ENCODE measurements at places on chromosomes 5 and 9.

DNA sequence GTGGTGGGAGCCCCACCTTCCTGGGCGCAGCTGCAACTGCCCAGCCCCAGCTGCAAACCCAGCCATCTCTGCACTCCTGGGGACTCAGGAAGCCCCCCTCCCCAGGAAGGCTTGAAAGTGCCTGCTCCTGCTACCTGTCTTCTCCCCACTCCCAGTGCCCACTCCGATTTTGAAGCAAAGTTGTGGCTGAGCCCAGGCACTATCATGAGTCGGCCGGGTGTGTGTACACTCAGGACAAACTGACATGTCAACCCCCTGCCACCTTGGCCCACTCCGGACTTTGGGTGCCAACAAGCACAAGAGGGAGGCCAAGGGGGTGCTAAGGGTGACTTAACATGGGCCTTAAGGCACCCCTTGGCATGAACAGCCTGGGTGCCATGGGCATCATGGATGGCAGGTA lies 325.5 kb upstream of the PTGER4 start:
- DNase-seq: no peak

DNA sequence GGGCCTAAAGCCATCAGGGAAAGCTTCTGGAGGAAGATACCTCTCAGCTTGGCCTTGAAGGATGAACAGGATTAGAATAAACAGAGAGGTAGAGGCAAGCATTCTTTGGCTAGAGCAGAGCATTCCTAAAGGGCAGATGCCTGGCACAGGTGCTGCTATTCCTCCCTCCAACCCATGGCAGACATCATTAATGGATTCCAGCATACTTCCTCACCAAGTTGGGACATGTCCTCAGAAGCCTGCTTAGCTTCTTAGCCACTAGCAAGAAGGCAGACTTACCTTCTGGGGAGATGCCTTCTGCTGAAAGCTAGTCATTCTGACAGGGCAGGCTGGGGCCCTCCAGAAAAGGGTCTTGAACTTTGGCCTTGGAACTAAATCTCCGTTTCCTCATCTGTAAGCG lies 122.0 kb downstream of the RGS3 start:
- DNase-seq: no peak

DNA sequence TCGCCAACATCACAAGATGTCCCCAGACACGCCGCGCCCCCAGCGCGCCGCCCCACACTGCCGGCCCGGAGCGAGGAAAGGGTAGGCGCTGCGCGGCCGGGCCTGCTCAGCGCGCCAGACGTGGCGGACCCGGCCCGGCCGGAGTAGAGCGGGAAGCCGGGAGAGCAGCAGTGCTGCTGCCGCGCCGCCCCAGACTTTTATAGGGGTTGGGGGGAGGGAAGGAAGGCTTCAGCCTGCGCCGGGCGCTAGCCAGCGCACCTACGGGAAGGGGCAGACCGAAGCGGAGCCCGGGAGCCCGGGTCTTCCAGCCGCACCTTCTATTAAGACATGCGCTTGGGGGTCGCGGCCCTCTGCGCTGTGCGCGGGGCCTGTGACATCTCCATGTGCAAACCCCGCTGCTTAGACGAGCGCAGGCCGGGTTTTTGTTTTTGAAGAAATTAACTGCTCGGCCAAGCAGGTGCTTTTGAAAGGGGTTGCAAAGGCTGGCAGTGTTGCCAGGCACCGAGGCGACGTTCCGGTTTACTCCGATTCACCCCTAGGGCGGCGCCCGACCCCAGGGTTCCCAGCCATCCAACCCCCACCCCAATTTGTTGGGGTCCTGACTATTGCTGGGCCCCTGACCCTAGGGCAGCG lies 353 bp upstream of the PAX5 start:
- no peak for DNase-seq

DNA sequence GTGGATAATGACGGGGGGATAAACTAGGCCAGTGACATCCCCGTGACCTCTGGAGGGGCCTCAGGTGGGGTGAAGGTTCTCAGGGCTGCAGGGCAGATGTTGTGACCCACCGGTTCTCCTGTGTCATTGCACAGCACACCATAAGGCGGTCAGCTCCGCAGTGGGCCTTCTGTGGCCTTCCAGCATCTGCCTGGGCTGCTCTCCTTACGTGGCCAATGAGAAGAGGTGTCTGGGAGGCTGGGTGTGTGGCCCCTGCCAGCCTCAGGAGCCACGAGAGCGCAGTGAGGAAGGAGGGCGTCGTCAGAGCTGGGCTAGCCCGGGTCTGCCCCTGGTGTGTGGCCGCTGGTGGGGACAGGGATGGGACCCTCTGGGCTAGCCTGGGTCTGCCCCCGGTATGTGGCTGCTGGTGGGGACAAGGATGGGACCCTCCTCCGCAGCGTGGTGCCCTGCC lies 48.7 kb downstream of the COL5A1 start:
- no peak for DNase-seq

DNA sequence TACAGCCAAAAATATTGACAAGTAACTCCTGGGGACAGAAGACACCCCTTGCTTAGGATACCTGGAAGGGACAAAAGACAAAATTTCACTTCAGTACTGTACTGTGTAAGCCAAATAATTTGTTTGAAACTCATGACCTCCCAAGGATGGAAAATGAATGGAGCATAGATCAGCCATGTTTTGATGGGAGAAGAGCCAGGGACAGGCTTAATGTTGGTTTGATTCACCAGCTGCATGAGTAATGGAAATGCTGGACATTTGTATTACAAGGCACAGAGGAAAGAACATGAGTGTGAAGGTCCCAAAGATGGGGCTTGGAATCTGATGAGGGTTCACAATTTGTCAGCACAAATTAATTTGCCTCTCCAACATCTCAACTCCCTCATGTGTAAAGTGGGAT lies 122.8 kb downstream of the ENC1 start:
- no peak for DNase-seq

GRCh38 chr5:179870952-179871351 lies 12.3 kb upstream of the MRNIP start:
- DNase-seq: no peak

DNA sequence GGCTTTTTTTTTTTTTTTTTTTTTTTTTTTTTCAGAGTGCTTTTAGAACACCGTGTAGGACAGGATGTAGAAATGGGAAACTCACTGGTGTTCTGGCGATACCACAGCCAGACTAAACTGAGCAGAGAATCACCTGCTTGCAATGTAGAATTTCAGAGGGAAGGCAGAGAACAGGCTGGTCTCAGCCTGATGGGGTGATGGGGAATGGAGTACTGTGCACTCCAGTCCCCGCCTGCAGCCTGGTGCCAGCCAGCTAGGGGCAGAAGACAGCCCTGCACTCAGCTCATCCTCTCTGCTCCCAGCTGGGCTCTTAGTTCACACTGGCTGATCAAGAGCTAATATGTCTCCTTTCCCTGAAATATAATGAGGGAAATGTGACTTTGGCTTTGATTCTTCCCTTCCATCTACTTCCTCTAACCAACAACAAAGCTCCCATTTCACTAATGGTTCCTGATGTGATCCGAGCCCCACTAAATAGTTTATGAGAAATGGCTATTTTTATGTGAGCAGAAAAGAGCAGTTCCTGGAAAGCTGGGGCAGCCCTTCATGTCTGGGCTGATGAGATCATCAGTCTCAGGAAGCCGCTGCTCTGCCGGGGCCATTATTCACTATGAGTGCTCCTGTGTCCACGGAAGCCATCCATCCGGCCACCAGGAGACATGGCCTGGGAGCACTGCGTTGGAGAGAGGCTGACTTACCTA lies 209.7 kb downstream of the GADD45G start:
- no peak for DNase-seq

DNA sequence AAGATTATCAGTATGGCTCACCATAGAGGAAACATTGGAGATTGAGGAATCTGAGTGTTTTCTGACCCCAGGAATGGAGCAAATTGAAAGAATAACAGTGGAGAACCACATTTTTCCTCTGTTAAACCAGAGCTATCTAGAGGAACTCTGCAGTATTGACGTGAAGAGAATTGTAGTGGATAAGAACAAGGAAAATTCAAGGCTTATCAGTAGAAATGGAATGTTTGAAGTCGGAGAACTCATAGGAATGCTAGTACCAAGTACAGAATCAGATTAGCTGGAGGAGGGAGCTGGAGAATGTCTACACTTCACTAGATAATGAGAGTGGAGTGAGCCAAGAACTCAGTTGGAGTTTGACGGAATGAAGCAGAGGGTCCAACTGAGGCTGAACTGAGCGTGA lies 50.3 kb downstream of the SNCAIP start:
- DNase-seq: no peak

GRCh38 chr5:92939428-92939827 lies 641.6 kb downstream of the NR2F1-AS1 start:
- no peak for DNase-seq

DNA sequence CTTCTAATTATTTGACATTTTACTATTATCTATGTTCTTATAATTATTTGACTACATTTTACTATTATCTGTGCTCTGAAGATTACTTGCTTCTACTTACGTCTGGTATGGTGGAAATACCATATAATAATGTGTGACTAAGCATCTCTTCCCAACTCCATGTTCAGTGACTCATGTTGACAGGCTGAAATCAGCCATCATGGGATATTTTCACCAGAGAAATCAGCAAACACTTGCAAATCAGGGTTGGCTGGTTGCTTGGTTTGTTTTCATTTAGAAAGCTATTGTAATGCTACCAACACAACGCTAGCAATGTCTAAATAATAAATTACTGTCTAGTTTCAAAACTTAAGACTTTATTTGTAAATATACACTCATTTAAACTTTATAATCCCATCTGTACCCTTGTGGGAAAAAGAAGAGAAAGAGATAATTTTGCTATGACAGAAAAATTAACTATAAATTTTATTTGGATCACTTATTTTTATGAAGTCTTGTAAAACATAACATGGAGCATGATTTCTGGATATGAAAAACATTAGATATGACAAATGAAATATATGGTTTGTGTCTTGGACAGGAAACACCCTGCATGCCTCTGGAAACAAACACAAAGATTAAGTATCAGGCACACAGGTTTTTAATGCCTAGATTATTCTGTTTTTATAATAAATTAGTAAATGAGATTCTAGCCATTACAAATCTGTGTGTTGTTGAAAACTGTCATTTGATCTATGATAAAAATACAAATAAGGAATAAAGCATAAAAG lies 337.6 kb downstream of the BNC2 start:
- DNase-seq: no peak

DNA sequence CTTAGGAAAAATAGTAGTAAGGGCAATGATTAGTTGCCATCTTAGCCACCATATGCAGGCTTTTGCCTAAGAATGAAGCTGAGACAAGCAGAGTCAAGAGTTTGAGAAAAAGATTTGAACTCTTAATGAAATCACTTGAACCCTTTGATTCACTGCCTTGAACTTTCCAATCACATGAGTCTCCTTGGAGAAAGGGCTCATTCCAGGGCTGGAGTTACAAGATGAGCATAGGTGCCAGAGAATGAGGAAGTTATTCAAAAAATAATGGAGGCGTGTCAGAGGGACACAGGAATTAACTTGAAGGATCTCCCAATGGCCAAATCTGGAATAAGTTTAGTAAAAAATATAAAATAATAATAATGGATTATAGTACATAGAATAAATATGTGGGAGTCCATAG lies 35.3 kb downstream of the MAT2B start:
- DNase-seq: no peak

DNA sequence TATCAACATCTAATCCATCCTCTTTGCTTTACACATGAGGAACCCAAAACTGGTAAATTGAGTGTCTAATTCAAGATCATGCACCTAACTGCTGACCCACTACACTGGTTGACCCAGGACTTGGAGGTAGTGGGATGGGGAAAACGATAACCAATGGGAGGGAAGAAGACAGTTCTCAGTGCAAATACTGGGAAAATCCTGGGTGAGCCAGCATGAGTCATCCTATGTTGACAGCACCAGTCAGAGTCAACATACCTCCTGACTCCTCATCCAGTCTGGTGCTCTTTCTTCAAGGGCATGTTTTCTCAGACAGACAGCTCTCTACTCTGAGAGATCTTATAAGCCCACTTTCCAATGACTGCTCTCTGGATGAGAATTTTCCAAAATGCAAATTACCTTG lies 232.8 kb upstream of the PTGER4 start:
- DNase-seq: no peak

GRCh38 chr9:15935661-15936305 lies 382.9 kb downstream of the CCDC171 start:
- DNase-seq: no peak

GRCh38 chr9:134644725-134645606 lies 3.4 kb downstream of the COL5A1 start:
- DNase-seq: no peak

GRCh38 chr5:171984748-171985419 lies 21.6 kb downstream of the FBXW11 start:
- DNase-seq: no peak

GRCh38 chr5:174311121-174311520 lies 265.6 kb downstream of the NSG2 start:
- no peak for DNase-seq

GRCh38 chr9:136943291-136944211 lies 987 bp downstream of the FBXW5 start:
- DNase-seq: no peak

GRCh38 chr9:137053944-137054931 lies at the start of gene ENTPD2:
TSS of gene ENTPD2 (minus strand) at chr9:137054061. CDS start at chr9:137053997, 64 bp downstream.
- DNase-seq: no peak

- DNase-seq: no peak
These were observed 157.8 kb upstream of the TRPM3 start for GRCh38 chr9:71279151-71279739.

GRCh38 chr5:84724683-84725082 lies 340.0 kb upstream of the EDIL3 start:
- no peak for DNase-seq

- no peak for DNase-seq
These were observed 25.9 kb downstream of the BRINP1 start for GRCh38 chr9:119343059-119343990.

- DNase-seq: no peak
These were observed 993.9 kb upstream of the ACO1 start for GRCh38 chr9:31390403-31391025.
